PC-3 (cell line): ENCODE measurements at places on chromosomes 5 and 9.

DNA sequence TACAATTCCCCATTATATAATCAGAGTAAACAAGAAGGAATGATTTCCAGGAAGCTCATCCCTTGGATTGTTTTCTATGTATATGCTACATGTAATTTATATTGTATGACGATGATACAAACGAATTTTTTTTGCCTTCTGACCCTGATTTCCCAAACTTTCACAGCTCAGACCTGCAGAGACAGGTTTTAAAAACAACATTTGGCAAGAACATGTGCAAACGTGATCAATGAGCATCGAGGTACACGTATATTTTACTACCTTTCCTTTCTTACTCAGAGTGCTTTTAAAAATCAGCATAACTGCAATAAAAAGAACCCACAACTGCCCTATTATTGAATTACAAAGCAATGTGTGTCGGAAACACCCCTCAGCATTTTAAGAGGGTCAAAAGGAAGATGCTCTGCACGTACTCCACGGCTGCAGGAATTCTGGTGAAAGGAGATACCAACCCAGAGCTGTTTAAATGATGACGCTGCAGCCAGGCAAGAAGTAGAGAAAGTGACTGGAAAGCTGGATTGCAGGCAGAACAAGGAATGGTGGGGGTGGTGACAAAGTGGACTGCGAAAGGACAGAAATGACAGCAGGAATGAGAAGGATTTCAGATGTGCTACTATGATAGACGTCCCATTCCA, 533.5 kb downstream of the RAB3C start:
- H3K27ac ChIP-seq = no peak overlapping the region
- H3K4me1 ChIP-seq = no peaks in the 10 kb centered on the region
- H3K36me3 ChIP-seq = no peaks in the 10 kb centered on the region
- H3K27me3 ChIP-seq = no peaks in the 10 kb centered on the region
- DNase-seq = no peak

DNA sequence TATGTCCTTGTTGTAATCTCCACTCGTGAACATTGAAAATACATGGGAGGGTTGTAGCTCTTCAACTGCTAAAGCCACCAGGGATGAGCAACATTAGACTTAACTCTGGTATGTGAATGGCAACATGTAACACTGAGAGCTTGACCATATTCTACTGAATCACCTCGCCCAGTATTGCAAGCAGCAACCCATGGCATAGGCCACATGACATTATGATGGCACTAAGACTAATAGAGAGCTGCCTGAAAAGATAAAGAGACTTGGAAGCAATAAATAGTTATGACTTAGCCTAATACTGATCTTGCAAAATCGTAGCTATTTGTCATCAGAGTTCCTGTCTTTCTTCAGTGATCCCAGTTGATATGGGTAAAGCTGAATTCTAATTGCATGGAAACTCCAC, 108.4 kb upstream of the NREP start:
- peak; percentile 2 for DNase-seq
- no peak overlapping the region for H3K4me3 ChIP-seq
- H3K27me3 ChIP-seq = no peaks in the 10 kb centered on the region
- H3K4me1 ChIP-seq = no peaks in the 10 kb centered on the region

DNA sequence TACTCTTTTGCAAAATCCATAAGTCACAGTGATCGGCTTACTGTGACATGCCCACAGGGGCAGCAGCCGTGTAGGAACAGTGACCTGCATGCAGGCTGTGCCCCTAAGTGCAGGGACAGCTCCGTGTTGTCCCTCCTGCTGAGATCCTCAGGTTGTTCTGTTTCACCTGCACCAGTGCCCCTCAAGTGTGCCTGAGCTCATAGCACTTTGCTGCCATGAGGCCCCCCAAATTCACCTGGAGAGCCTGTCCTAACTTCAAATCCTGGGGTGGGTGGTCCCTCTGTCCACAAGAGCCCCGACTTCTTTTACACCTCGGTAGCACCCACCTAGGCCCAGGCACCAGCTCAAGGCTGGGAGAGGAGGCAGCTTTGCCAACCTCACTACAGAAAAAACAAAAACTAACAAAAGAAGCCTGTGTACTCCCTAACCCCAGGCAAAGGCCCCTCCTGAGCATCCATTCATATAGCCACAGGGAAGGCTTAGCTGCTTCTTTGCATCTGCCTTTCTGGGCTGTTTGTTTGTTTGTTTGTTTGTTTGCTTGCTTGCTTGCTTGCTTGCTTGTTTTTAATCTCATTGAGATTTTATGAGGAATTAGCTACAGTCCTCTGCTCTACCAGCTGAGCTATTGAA, 214.5 kb downstream of the AUH start:
- H3K27ac ChIP-seq = no peak overlapping the region
- no peak for DNase-seq

- no peak overlapping the region for H3K27ac ChIP-seq
- H3K36me3 ChIP-seq = peaks cover 5% of the 10 kb centered on the region; the same call in 1 of the 2 replicates
- H3K4me3 ChIP-seq = no peak overlapping the region
Measured at GRCh38 chr9:2767800-2768677, 50.7 kb downstream of the KCNV2 start.

DNA sequence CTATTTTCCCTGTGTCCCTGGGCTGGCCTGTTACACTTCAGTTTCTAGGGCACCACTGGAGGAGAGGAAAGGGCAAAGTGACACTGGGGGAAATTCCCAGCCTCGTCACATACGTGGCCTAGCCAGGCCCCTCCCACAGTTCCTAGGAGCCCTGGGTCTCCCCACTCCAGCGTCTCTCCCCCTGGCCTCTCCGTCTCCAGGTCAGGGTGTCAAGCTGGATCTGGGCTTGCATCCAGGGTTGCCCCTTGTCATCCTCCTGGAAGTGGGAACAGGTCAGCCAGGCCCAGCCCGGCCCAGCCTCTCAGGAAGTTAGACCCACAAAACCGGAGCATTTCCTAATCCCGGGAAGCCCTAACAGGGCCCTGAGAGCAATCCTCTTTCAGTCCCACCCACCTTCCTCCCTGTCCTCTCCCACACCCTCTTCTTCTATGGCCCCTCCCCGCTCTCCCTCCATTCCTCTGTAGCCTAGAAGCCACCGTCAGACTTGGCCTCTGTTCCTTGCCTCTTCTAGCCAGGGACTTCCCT, 4.7 kb upstream of the TNIP1 start:
- H3K27me3 ChIP-seq = no peaks in the 10 kb centered on the region
- H3K4me1 ChIP-seq = peaks cover 42% of the 10 kb centered on the region
- peak; percentile 18 for DNase-seq
- no peaks in the 10 kb centered on the region for H3K36me3 ChIP-seq
- H3K4me3 ChIP-seq = no peak overlapping the region

GRCh38 chr5:997711-998110, 10.9 kb upstream of the NKD2 start:
- H3K36me3 ChIP-seq = no peaks in the 10 kb centered on the region
- H3K27me3 ChIP-seq = peaks cover 27% of the 10 kb centered on the region; the same call in 1 of the 2 replicates
- H3K27ac ChIP-seq = no peak overlapping the region
- no peak overlapping the region for H3K4me3 ChIP-seq
- H3K4me1 ChIP-seq = peaks cover 8% of the 10 kb centered on the region

- 0 out of 2 replicates have a peak, but pooled peaks cover 4% of the 10 kb centered on the region for H3K4me1 ChIP-seq
- H3K27me3 ChIP-seq = no peaks in the 10 kb centered on the region
- peak overlapping the region; percentile 28 for H3K27ac ChIP-seq
- no peak overlapping the region for H3K4me3 ChIP-seq
- no peaks in the 10 kb centered on the region for H3K36me3 ChIP-seq
- DNase-seq = peak; percentile 70
Measured at GRCh38 chr5:132979367-132979940, 16.0 kb upstream of the AFF4 start.

DNA sequence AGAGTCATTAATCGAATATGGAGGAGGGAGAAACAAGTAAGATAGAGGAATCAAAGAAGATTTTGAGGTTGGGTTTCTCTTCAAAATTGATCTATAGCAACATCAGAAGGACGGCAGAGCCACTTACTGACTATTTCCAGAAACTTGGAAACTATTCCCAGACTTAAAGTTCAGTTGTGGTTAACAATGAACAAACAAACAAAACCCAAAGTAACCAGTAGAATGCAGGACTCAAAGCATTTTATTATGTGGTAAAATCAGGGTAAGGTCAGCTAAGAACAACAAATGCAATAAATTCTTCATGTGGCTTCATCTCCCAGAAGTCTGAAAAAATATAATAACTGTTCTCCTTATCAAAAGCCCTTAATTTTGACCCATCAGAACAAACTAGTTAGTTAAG, 54.9 kb upstream of the OSMR start:
- H3K27ac ChIP-seq = no peak overlapping the region; the same call in 1 of the 2 replicates
- no peaks in the 10 kb centered on the region for H3K36me3 ChIP-seq

- H3K4me1 ChIP-seq = peaks cover 13% of the 10 kb centered on the region
- no peaks in the 10 kb centered on the region for H3K36me3 ChIP-seq
- peak; percentile 65 for DNase-seq
Measured at GRCh38 chr5:142952229-142952628, 182.1 kb downstream of the ARHGAP26 start.
